AG10803 (cell line): ENCODE measurements at places on chromosomes 3 and 15.

- DNase-seq, result peak; percentile 41
These were observed 849 bp downstream of the TRAK1 start for GRCh38 chr3:42092006-42092405.

DNA sequence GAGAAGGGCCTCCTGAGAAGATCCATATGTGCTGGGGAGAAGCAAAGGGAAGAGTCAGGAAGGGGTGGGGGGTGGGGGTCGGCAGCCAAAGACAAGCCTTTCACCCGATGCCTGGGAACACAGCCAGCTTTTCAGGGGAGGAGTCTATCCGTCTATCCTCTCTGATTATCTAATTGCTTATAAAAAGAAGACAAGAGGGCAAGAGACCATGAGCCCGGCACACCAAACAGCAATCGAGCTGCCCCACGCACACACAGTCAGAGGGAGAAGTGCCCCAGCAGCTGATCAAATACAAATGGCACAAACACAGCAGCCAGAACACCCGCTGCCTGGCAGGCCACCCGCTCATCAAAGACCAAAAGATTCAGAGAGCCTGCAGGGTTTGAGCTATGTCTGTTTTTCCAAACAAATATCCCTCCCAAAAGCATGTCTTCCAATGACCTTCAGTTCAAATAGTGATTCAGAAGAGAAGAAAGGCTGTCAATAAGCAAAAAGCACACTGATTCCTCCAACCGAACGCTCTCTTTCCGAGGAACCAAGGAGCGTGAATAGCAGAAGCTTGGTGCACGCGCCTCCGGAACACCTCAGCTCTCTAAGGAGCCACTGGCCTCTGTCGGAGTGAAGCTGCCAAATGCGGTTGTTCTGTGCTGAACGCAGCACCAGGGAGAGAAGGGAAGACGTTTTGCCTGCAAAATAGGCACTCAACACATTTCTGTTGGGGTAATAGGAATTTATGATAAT, 419.2 kb downstream of the OCA2 start:
- DNase-seq, result no peak

GRCh38 chr15:101437618-101438481, 51.7 kb downstream of the PCSK6 start:
- DNase-seq, result no peak

DNA sequence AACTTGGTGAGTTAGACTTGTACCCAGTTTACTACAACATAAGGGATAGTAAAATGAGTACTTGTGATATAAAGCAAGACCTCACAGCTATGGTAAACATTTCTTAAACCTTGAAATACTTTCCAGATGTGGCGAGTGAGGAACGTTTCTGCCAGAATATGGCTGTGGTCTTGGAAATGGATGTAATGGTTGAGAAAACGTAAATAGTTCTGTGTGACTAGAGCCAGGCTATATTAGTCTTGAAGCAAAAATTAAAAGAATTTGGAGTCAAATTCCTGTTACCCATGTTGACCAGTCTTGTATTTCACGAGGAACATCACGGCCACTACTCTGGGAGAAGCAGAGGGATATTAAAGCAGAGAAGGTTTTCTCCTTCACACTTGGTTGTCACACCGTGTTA, 15.3 kb downstream of the OR4F15 start:
- peak; percentile 85 for DNase-seq

GRCh38 chr3:52190294-52191074, 7.5 kb upstream of the ALAS1 start:
- peak; percentile 88 for DNase-seq

- DNase-seq, result no peak
These were observed 17.8 kb downstream of the FLNB start for GRCh38 chr3:58025837-58026569.

DNA sequence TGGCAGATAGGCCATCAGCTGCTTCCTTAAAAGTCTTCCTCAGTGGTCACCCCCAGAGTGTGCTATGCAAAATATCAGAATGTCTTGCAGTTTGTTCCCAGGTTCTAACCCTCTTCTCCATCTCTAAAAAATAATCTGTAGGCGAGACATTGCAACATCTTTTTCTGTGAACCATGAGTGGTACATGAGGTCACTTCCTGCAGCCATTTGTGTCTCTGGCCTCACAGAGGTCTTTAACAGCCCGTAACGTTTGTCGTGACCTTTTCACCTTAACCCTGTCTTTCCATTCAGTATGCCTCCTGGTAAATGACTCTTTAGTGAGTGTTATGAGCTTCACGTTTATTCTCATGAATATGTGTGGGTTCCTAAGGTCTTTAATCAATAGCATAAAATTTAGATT, 145.4 kb downstream of the KLHL25 start:
- peak; percentile 73 for DNase-seq

DNA sequence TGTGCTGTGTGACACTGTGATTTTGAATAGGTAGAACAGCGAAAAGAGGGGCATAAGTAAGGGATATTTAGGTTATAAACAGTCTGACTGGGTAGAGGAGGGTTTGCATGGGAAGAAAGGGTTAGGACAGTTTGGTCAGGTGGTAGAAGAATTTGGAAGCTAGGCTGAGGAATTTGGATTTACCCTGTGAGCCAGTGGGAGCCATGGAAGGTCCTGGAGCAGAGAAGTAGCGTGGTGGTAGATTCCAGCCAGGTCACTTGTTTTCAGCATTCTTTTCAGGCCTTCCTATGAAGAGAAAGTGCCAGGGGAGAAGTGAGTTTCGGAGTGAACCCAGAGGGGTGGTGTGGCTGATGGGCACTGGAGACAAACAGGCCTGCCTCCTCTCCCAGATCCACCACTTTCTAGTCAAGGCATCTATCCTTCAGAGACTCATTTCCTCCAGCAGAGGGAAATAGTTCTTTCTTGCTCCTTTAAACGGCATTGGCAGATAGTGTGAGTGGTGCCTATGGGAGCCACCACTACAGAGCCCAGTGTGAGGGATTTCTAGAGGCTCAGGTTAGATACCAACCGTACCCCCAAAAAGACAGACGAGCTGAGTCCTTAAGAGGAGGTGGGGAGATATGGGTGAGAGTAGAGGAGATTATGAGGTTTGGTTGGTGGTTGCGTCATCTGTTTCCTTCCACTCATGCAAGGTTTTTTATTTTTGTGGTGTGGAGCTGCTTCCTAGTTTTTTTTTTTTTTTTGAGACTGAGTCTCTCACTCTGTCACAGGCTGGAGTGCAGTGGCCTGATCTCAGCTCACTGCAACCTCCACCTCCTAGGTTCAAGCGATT, 21.2 kb downstream of the PXK start:
- DNase-seq, result peak; percentile 70

- no peak for DNase-seq
These were observed 22.8 kb downstream of the HGD start for GRCh38 chr3:120659285-120659684.

GRCh38 chr3:143288944-143289343, 169.4 kb downstream of the CHST2 start:
- no peak for DNase-seq

GRCh38 chr3:29683018-29683993, 402.4 kb downstream of the RBMS3 start:
- peak; percentile 37 for DNase-seq

GRCh38 chr15:64975390-64975789, 14.3 kb downstream of the SPG21 start:
- peak; percentile 73 for DNase-seq

DNA sequence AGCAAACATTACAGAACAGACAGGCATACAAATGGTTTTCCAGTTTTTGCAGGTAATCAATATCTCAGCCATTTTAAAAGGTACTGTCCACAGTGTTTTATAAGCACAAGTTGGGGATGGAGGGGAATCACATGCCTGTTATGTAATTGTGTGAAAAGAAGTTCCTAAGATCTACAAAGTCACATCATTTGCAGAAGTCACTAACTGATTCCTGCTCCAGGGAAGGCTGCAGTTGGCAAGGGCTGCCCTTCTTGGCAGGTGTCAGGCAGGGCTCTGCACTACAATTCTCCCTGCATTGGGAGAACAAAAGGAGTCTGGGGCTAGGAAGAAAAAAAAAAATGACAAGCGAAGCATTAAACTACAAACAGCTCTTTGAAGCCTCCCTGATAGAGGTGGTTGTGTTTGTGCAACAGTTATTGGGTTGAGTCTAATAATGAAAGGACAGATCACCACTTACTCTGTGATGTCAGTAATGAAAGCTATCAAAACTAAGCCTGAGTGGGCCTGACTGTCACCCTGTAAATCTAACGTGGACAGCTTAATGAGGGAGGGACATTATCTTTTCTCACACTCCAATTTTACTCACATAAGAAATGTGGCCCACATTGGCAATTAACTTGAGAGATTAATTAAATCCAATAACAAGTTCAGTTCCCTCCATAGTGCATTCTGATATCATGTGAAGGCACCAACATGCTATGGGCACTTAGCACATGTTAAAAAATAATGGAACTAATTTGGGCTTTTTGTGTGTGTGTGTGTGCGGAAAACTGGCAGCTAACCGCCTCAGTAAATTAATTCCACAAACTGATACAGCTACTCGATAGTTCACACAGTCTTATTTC, 242.9 kb downstream of the FHIT start:
- no peak for DNase-seq

DNA sequence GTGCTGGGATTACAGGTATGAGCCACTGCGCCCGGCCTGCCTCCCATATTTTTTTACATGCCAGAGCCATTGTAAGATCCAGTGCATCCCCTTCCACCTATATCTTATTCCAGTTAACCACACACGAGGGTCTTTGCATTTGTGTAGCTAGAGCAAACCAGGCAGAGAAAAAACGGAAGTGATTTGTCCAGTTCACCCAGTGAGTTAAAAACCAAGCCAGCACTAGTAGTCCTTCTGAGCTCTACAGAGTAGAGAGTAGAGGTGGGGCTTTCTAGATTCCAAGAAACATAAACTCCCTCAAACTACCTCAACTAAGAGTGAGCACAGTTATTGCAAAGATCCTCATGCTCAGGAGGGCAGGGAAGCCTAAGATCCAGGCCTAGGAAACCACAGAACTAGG, 34.7 kb downstream of the TMEM158 start:
- no peak for DNase-seq

- peak; percentile 33 for DNase-seq
These were observed 4.8 kb downstream of the CSRNP1 start for GRCh38 chr3:39148435-39149058.

GRCh38 chr15:62228604-62229003, 63.5 kb upstream of the C2CD4B start:
- no peak for DNase-seq

- peak; percentile 17 for DNase-seq
These were observed at the start of gene GADL1 for GRCh38 chr3:30894521-30895251. Gene GADL1 (minus strand): TSS chr3:30894661. CDS start chr3:30894614, 47 bp downstream.

DNA sequence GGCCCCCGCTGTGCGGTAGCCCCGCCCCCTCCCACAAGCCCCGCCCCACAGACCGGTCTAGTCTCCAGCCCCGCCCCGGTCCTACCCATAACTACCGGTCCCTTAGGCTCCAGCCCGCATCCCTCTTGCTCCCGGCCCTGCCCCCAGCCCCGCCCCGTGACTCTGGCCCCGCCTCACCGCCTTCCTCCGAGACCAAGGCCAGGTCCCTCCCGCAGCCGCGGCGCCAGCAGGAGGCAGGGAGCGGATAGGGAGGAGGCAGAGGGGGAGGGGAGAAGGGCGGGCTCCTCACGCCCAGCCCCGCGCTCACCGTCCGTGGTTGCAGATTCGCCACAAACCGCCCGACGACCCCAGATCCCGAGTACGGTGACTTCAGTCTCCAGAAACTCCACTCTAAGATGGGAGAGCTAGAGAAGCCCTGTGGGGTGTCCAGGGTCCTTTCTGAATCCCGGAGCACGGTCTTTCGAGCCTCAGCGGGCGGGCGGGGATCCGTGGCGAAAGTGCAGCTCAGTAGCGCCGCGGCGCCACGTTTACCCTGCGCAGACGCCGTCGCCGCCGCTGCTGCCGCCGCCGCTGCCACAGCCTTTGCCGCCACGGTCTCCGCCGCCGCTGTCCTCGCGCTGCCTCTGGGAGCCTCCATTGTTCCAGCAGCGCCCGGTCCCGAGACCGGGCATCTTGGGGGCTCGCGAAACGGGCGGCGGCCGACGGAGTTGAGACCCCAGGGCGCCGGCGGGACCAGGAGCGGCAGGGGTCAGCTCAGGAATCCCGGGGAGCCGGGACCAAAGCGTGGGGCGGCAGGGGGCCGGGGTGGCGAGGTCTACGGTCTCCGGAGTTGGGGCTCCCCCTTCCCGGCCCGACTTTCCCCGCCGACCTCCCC, at the start of gene BRPF1:
BRPF1 (plus strand) TSS at position 530 of the 874 bp plus-strand sequence. CDS start 2,406 bp downstream, outside the sequence.
- DNase-seq, result peak; percentile 100

- no peak for DNase-seq
These were observed 176.8 kb downstream of the TUSC7 start for GRCh38 chr3:116886202-116886893.

DNA sequence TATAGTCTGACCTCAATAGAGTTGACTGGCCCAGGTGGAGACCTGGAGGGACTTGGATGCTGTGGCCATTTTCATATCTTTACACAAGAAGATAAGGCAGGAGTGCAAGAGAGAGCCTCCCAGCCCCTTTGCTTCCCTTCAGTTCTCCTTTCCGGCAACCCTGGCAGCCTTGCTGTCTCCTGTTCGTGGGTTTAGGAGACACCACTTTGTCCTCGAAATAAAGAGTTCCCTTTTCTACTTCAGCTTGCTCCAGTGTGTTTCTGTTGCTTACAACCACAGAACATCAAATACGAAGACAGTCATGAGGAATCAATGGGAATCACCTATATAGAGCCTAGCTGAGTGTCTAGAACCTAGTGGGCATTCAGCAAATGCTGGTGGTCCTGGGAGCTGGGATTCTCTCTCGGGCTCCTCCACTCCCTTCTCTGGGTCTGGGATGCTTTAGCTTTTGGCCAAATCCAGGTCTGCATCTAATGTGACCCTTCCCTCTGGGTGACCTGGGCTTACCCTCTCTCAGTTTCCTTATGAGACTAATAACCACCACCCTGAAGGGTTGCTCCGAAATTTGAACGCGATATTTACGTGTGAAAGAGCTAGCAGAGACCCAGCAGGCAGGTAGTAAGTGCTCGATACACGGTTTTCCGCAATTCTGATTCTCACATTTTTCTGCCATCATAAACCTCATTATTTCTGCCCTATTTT, 44.5 kb downstream of the PCSK6 start:
- no peak for DNase-seq

DNA sequence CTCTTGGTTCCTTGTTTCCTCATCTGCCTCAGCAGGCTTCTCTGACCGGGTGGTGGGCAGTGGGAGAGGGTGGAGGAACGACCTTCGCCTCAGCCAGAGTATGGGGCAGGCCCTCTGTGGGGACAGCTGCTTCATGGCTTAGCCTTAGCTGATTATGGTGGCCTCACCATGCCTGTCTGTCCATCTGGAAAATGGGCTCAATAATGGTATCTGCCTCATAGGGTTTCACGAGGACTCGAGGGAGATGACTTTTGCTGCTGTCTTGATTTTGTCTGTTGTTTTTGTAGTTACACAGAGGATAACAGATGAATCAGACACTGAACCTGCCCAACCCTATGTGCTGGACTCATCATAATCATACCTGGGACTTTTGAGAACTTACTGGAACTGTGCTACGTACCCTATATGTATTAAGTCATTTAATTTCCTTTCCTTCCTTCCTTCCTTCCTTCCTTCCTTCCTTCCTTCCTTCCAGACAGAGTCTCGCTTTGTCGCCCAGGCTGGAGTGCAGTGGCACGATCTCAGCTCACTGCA, 46.5 kb downstream of the CDC25A start:
- no peak for DNase-seq

GRCh38 chr3:64244011-64244942, 19.0 kb upstream of the PRICKLE2 start:
- peak; percentile 70 for DNase-seq
